Activated gamma-delta T cell treated with anti-CD3 and anti-CD28 coated beads, Interleukin-2, amount 50 U/mL, for 16 hours (primary cell): ENCODE measurements at places on chromosomes 4 and X.

DNA sequence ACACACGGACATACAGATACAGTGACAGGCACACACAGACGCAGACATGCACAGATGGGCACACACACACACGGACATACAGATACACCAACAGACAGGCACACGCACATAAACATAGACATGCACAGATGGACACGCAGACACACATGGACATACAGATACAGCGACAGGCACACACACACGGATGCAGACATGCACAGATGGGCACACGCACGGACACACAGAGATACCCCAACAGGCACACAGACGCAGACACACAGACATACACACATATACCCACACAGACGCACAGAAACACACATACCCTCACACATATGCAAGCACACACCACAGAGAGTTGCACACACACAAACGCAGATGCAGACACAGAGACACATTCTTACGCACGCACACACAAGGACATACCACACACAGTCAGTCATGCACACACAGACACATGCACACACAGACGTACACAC is 24.4 kb upstream of the SLC25A6 start:
- DNase-seq, result no peak

- no peak for DNase-seq
Measured at GRCh38 chrX:17413228-17413627, 38.2 kb downstream of the NHS start.

DNA sequence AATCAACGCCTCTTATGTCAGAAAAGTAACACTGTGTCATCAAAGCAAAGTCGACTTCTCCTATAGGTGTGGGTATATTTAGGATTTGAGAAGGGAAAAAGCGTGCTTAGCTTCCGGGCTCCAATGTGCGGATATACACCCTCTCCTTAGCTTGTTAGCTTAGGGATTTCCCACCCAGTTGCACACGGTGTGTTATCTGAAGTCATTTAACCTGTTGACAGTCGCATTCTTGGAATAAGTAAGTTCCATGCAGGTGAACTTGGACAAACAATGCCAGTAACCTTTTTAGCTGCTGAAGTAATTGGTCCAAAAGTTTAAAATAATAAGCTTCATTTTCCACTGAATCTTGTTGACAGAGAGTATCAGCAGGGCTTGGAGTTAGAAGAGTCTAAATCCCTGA is 113.7 kb downstream of the SHROOM3 start:
- no peak for DNase-seq

DNA sequence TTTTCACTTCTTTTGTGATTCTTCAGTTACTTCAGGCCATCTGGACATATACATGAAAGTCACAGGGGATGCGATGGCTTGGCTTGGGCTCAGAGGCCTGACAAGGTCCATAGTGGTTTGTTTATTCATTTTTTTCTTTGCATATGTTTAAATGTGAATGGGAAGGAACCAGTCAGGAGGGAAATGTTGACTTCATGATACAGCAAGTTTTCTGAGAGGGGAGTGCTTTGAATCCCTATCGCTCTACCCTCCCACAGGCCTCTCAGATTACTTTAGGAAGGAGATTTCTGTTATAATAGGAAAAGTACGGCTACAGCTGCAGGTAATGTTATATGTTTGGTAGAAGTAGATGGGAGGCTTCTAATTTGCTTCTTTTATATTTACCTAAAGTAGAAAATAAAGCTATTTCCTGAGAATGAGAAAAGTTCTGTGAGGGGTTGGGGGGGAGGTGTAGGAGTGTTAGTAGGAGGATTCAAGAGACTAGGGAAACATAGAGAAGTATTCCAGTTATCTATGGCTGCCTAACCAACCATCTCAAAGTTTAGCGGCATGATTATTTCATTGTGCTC is 322.9 kb downstream of the RAPGEF2 start:
- no peak for DNase-seq

GRCh38 chr4:26531491-26532116 is 41.3 kb upstream of the CCKAR start:
- DNase-seq, result no peak

GRCh38 chrX:68647156-68647957 is at the start of gene STARD8:
TSS of gene STARD8 (plus strand) at chrX:68647666. CDS start at chrX:68647883, 217 bp downstream.
- no peak for DNase-seq

- DNase-seq, result no peak
Measured at GRCh38 chrX:121903961-121904360, 856.6 kb downstream of the GLUD2 start.

DNA sequence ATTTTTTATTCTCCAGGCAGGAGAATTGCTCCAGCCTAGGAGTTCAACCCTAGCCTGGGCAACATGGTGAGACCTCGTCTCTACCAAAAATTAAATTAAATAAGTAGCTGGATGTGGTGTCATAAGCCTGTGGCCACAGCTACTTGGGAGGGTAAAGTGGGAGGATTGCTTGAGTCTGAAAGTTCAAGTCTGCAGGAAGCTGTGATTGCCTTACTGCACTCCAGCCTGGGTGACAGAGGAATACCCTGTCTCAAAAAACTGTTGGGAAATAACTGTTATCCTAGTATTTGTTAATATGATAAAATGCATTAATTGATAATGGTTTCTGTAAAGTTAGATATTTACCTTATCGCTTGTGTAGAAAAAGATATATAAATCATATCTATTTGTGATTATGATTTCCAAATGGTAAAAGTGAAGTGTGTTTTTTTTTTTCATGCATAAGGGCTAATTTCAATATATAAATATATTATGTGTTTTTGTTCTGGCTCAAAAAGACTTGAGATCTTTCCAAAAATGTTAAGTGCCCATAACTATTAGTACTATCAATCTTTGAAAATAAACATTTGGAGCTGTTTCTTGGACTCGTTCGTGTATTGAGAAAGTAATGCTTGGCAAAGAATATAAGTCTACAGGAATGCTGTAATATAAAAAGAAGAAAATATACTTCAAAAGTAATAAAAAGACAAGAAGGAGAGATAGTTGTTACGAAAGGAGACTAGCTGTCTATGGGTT is 396.6 kb downstream of the ADGRL3 start:
- no peak for DNase-seq

DNA sequence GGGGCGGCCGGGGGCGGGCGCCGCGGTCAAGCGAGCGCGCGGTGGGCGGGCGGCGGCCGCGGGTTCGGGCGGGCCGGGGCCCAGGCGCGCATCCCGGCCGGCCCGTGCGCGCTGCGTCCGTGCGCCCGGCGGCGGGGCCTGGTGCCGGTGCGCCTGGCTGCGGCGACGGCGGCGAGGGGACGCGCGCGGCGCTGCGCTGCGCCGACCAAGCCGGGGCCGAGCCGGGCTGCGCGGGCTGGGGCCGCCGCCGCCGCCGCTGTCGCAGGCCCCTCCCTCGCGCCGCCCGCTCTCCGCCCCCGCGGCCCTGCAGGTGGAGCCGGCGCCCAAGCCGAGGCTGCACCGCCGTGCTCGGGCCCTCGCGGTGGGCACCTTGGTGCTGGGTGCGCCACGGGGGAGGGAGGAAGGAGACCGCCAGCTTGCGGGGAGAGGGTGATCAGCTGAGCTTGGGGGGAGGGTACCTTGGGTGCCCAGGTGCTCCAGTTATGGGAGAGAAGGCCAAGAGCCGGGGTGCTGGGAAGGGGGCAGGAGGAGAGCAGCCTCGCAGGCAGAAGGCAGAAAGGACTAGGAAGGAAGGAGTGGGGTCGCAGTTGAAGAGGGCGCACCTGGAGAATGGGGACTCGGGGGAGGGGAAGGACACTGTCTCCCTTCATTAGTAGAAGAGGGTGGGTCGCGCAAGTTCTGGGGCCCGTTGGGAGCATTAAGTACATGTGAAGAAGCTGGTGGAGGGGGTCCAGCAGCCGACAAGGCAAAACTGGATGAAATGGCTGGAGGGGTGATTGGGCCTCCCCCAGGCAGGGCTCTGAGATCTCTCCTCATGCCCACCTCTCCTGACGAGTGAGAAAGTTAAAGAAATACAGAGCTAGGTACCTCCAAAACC is at the start of gene PPP2R2C:
Gene PPP2R2C (minus strand): TSS at position 228 of the 877 bp plus-strand sequence. CDS start 385 bp downstream, outside the sequence.
- no peak for DNase-seq

- no peak for DNase-seq
Measured at GRCh38 chr4:11487868-11488544, 59.3 kb upstream of the HS3ST1 start.

DNA sequence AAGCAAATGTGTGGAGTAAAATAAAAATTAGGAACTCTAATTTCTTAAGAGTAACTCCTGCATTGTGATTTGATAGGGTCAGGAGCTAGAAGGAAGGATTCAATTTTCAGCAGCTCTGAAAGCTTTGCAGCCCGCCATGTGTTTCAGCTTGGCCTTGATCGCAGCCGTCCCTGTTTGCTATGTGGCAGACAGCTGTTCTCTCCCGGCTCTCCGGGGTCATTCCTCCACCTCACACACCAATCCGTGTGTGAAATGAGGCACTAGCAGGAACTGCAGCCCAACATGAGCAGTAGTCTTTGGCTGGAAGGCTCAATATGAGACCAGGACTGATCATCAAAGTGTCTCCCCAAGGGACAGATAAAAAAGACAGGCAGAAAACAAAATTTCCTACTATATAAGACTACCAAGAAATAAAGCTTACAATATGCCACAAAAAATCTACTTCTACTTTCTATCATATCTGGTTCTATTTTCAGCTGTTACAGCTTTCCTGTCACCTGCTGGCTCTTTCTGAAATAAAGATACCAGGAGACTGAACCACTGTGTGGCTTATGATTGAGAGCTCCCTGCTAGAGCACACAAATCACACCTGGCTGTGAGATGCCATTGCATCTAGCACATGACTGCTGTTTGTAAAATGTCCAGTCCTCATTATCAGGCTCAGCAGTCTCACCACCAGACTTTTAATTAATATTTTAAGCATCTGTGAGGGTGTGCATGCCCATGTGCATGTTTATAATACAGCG is 44.1 kb upstream of the SEC24B start:
- no peak for DNase-seq

DNA sequence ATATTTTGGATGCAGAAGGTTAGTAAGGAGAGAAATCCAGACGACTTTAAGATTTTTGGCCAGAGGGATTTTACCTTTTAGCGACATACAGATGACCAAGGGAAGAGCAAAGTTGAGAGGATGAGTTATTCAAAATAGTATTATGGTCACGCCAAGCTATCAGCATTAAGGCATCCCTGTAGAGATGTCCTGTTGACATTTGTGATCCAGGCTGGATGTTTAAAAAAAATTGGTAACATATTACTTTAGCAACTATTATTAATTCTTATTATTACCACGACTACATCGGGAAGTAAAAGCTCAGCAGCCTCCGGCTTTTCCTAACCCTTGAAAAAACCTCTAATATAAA is 562 bp upstream of the OSTC start:
- DNase-seq, result no peak

DNA sequence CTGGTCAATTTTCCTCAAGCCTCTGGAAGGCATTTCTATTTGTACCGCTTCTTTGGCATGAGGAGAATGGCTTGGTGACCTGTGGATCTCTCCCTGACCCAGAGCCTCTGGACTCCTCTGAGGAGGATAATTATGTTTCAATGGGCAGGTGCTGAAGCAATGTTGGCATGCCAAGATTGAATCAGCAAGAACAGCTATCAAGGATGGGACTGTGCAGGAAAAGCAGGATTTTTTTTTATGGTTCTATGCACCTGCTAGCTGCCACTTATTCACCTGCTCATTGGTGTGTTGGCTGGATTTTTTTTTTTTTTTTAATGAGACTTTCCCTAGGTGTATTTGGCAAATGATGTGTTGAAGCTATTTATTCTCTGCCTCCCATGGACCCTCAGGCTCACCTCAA is 821.2 kb downstream of the RPA4 start:
- DNase-seq, result no peak

DNA sequence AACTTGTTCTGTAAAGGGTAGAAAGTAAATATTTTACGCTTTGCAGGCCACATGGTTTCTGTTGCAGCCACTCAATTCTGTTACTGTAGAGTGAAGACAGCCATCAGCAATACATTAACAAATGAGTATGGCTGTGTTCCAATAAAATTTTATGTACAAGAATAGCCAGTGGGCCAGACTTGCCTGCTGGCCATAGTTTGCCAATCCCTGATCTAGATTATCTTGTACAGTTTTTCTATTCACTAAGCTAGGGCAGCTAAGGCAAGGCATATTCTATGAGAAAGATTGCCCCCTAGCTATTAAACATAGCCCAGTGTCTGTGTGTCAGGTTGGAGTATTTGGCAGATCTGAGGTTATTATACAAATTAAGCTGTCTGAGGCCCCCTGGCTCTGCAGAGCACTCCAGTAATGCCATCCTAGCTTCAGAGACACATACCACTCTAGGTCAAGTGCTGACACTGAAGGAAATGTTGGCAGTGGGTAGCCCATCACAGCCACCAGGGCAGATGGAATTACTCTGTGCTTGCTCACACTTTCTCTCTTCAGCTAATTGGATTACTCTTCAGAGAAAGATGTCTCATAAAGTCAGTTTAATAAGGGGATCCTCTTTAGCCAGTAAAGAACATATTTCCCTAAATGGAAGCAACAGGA is 40.7 kb downstream of the MTTP start:
- DNase-seq, result no peak

DNA sequence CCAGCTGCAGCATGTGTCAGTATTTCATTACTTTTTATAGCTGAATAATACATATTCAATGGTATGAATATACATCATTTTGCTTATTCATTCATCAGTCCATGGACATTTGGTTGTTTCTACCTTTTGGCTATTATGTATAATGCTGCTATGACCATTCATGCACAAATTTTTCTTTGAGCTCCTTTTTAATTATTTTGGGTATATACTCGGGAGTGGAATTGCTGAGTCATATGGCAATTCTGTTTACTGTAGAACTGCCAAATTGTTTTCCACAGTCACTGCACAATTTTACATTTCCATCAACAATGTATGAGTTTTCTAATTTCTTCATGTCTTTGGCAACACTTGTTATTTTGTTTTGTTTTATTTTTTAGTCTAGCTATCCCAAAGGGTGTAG is 405.9 kb upstream of the PITX2 start:
- DNase-seq, result no peak

DNA sequence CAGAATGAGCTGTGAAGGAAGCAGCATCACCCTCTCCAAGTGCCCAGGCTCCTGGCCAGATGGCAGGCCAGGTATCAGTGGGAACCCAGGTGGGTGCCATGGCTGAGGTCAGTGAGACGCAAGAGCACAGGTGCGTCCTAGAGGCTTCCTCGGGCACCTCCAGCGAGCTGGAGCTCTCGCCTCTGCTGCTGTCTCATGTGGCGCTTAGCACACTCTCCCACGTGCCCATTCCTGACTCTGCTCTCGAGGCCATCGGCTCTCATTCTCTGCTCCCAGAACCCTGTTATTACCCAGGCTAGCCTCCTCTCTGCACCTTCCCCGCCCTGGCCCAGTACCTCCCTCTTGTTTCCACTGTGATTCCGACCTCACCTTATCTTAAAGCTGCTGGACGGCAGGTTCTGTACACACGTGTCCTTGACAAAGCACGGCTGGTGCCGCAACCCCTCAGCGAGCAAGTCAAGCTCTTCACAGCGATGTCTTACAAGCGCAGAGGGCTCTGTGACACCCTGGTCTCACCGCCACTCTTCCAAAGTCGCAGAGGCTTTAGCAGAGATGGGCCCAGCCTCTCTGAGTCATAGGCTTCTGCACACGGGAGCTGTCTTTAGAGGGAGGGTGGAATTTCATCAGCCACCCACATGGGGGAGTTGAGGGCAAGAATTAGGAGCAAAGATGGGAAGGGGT is 15.4 kb upstream of the MSANTD1 start:
- DNase-seq, result no peak

GRCh38 chrX:119398587-119398973 is 556 bp upstream of the SLC25A43 start:
- no peak for DNase-seq
